Astrocyte (in vitro differentiated cells and primary cell): ENCODE measurements at places on chromosomes 1 and 21. TPM values are rescaled to one million over a fixed set of nuclear protein-coding genes. Genes with fewer than 3 reads are reported as not detected.
A peak's percentile ranks its signal among the peaks of the same experiment; 100 is the strongest.

- DNase-seq = no peak
These were observed 47.6 kb downstream of the FCRL3 start for GRCh38 chr1:157652859-157653493.

GRCh38 chr1:231930257-231930947 is 303.8 kb downstream of the DISC1 start:
- DNase-seq = no peak

DNA sequence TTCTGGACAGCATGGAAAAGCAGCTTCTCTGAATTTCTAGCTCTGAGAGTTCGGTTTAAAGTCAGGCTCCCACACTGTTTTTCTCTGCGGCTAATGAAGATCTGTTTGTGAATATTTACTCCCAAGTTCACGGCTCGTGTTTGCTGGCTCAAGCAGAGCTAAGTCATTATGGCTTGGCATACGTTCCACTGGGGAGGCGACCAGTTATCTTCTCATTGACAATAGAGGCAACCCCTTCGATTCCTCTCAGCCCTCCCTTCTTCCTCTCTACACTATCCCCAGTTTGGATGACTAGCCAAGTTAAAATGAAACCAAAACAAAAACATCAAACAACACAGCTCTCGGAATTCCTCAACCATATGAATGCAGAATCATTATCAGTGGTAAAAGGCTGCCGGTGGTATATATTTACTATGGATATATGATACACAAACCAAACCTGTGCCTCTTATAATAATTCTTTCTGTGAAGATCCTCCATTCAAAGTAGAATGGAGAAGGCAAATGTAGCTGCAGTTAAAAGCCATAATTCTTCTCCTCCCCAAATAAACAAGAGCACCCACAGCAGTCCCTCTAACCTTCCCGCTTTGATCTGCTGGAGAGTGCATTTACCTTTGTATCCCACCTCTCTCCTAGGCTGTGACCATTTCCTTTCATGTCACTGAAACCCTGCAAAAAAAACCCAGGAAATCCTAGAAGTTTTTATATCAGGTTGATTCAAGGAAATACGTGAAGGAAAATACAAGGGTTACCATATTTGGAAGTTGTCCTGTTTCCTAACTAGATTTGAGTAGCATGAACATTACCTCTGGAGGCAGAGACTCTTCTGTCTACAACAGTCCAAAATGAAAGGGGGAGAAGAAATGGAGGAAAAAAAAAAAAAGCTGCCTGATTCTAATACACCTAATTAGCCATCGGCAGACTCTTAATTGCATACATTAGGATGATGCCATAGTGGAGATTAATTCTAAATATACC is 108.3 kb upstream of the USH2A start:
- DNase-seq = peak; percentile 6

DNA sequence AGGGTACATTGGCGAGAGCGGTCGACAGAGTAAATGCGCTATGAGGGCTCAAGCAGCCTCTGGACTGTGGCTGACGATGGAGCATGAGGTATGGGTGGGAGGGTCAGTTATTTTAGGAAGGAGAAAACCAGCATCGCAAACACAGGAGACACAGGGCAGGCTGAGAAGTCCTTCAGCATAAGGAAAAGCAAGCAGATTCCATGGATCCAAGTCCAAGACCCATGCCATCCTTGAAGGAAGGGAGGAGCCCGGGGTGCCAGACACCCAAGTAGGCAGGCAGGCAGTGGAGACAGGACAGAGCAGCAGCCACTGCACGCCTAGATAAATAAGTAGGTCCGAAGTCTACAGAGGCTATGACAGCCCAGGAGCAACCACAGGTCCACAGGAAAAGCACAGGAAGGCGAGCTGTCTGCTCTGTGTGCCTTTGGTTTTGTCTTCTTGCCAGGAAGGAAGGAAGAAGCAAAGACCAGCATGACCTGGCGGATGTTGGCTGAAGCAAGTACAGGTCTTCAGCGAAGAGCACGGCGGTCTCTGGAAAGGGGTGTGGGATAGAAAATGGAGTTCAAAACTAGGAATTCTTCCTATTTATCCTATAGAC is 76.4 kb upstream of the SLC45A1 start:
- no peak for DNase-seq

GRCh38 chr1:29642519-29642918 is 406.2 kb downstream of the PTPRU start:
- DNase-seq = no peak

GRCh38 chr1:76290271-76290670 is 215.7 kb downstream of the ST6GALNAC3 start:
- no peak for DNase-seq

DNA sequence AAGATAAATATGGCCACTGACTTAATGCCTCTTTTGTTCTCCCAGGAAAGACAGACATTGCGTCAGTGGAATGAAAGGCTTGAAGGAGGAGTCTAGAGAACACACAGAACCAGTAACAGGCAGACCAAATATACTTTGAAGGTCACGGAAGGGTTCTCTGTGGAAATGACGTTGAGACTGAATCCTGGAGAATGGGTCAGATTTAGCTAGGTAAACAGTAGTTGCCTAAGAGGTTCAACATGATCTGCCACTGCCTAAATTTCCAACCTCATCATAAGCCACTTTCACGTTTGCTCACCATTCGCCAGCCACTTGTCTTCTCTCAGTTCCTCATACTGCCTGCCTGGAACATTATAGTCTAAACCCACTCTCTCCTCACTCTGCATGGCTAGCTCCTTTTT is 20.5 kb downstream of the PLA2G4A start:
- DNase-seq = no peak

GRCh38 chr1:1115136-1115785 is 628 bp downstream of the C1orf159 start:
- DNase-seq = no peak

GRCh38 chr1:111736548-111737215 is 2.5 kb downstream of the INKA2 start:
- DNase-seq = no peak

DNA sequence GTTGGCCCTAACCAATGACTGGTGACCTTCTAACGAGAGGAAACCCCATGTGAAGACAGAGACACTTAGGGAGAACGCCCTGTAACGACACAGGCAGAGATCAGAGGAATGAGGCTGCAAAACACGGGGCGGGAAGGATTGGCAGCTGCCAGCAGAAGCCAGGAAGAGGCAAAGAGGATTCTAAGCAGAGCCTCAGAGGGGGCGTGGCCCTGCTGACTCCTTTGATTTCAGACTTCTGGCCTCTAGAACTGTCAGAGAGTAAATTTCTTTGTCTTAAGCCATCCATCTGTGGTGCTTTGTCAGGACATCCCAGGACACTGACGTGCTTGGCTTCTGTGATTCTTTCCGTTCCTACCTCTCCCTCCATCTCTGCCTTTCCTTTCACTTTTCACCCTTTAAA is 79.3 kb downstream of the SH3BGR start:
- no peak for DNase-seq

GRCh38 chr21:44079846-44080245 is 27.4 kb upstream of the PWP2 start:
- DNase-seq = no peak

- DNase-seq = no peak
These were observed 342.5 kb downstream of the DISC1 start for GRCh38 chr1:231969076-231969475.

- DNase-seq = no peak
These were observed 88.4 kb downstream of the PROX1 start for GRCh38 chr1:214075999-214076707.

ESPN gene
- 0.66 and 0.96 TPM in 2 replicates for total RNA-seq

FCGR2B gene
- not detected in 2 replicates for total RNA-seq

KCNJ15 gene
- 1.8 and 2.2 TPM in 2 replicates for total RNA-seq

MOB3C gene
- 4.8 and 5.5 TPM in 2 replicates for total RNA-seq

PLA2G2F gene
- total RNA-seq = 0.23 TPM in 1 of 2 replicates, not detected in the other

NGF gene
- total RNA-seq = 12.5 and 12.9 TPM in 2 replicates

MYOC gene
- total RNA-seq = not detected in 2 replicates

LRRC3 gene
- total RNA-seq = 5.2 and 5.6 TPM in 2 replicates

DNAI4 gene
- 6.9 and 7.7 TPM in 2 replicates for total RNA-seq
